ENCODE measurements at places on chromosomes 4 and X. TPM values are rescaled to one million over a fixed set of nuclear protein-coding genes. Genes with fewer than 3 reads are reported as not detected.

- no peak overlapping the region for H3K27ac ChIP-seq
- no peak overlapping the region for H3K4me3 ChIP-seq
- H3K27me3 ChIP-seq, result no peaks in the 10 kb centered on the region
- peaks cover 43% of the 10 kb centered on the region for H3K4me1 ChIP-seq
- DNase-seq, result no peak
Observed at GRCh38 chr4:158796370-158797140, 27.7 kb downstream of the FNIP2 start.

UCHL1 gene
- polyA plus RNA-seq, result 49.9 TPM

TMEM150C gene
- 5.6 TPM for polyA plus RNA-seq

- no peak overlapping the region for H3K4me3 ChIP-seq
- H3K27me3 ChIP-seq, result no peaks in the 10 kb centered on the region
- no peak for DNase-seq
- H3K4me1 ChIP-seq, result no peaks in the 10 kb centered on the region
- H3K36me3 ChIP-seq, result no peaks in the 10 kb centered on the region
Observed at GRCh38 chr4:181085557-181085956, 1157.6 kb upstream of the TENM3 start.

GRCh38 chr4:67048530-67048929 lies 496.8 kb downstream of the CENPC start:
- H3K27ac ChIP-seq, result no peak overlapping the region
- H3K36me3 ChIP-seq, result no peaks in the 10 kb centered on the region
- no peak for DNase-seq
- H3K27me3 ChIP-seq, result no peaks in the 10 kb centered on the region
- no peak overlapping the region for H3K4me3 ChIP-seq

F8A2 gene
- not detected for polyA plus RNA-seq

CENPVL2 gene
- not detected for polyA plus RNA-seq

- no peak for DNase-seq
- no peaks in the 10 kb centered on the region for H3K4me1 ChIP-seq
- H3K27me3 ChIP-seq, result no peaks in the 10 kb centered on the region
- no peaks in the 10 kb centered on the region for H3K36me3 ChIP-seq
- no peak overlapping the region for H3K4me3 ChIP-seq
- no peak overlapping the region for H3K27ac ChIP-seq
Observed at GRCh38 chr4:184349283-184350039, 124.9 kb downstream of the IRF2 start.

HOPX gene
- polyA plus RNA-seq, result 2.5 TPM

DNA sequence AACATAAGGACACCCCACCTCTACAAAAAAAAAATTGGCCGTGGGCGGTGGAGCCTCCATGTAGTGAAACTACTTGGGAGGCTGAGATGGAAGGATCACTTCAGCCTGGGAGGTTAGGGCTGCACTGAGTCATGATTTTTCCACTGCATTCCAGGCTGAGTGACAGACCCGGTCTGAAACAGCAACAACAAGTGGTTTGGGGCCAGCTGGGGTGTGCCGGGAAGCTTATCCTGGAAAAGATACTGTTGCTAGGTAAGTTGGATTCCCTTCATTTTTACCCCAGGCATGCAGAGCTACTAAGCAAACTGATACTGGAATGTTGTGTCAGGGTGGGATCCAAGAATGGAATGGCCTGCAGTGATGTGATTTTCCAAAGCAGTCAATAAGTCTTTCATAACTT lies 57.0 kb downstream of the XAGE2 start:
- no peak for DNase-seq
- no peaks in the 10 kb centered on the region for H3K4me1 ChIP-seq
- no peak overlapping the region for H3K4me3 ChIP-seq
- H3K27ac ChIP-seq, result no peak overlapping the region

PWWP3B gene
- under 0.01 TPM for polyA plus RNA-seq

DNA sequence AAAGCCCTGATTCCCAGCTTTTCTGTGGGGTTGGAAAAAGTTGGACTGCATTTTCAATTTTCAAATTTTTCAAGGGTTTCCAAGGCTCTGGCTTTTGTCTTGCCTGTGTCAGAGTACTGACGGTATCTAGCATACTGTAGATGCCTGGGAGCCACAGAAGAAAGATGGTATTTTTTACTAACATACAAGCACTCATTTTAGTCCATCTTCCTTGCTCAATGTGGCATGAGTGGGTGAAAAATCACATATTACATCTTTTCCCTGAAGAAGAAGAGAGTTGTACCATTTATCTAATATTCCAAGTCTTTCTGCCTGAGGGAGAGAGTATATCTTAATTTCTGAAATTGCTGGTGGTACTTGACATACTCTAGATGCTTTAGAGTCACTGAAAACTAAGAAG lies 738.6 kb upstream of the ADGRL3 start:
- H3K36me3 ChIP-seq, result no peaks in the 10 kb centered on the region
- no peak for DNase-seq
- no peak overlapping the region for H3K4me3 ChIP-seq
- no peaks in the 10 kb centered on the region for H3K27me3 ChIP-seq
- no peaks in the 10 kb centered on the region for H3K4me1 ChIP-seq

GRCh38 chr4:26074712-26075430 lies 160.9 kb downstream of the SMIM20 start:
- no peaks in the 10 kb centered on the region for H3K36me3 ChIP-seq
- no peaks in the 10 kb centered on the region for H3K27me3 ChIP-seq
- no peak for DNase-seq
- H3K4me1 ChIP-seq, result peaks cover 5% of the 10 kb centered on the region
- H3K27ac ChIP-seq, result no peak overlapping the region

DNA sequence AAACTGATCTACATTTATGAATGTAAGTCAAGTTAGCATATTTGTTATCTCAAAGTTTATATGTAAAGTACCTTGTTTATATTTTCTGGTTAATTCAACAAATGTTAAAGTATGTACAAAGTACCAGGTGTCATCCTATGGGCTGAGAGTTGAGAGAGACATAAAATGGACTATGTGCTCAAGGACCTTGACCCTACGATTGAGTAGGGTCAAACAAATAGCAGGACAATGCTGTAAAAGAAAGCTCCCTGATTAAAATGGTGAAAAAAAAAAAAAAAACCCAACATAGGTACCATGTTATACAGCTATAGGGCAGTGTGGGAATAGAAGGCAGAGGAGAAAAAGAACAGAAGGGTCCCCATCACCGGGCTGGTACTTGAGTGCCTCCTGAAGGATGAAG lies 123.4 kb downstream of the CDS1 start:
- no peaks in the 10 kb centered on the region for H3K4me1 ChIP-seq
- DNase-seq, result no peak
- H3K27ac ChIP-seq, result no peak overlapping the region

GRCh38 chr4:165470009-165470408 lies 91.2 kb downstream of the CPE start:
- H3K27ac ChIP-seq, result no peak overlapping the region
- DNase-seq, result no peak
- H3K36me3 ChIP-seq, result no peaks in the 10 kb centered on the region

DNA sequence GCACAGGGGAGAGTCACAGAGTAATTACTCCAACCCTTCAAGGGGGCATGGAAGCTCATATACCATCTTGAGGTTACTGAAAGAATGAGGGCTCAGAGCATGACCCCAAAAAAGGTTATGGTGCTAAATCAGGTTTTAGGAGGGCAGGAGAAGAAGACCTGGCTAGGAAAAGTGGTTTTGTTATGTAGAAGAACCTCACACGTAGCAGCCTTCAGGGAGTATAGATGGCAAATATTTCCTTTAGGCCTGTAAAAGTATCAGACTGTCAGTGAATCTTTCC lies 102.0 kb upstream of the PDE5A start:
- no peak for DNase-seq
- peaks cover 41% of the 10 kb centered on the region for H3K4me1 ChIP-seq
- peak overlapping the region; percentile 8 for H3K27ac ChIP-seq
- no peaks in the 10 kb centered on the region for H3K36me3 ChIP-seq
- H3K27me3 ChIP-seq, result no peaks in the 10 kb centered on the region

HSPA4L gene
- 0.69 TPM for polyA plus RNA-seq

DNA sequence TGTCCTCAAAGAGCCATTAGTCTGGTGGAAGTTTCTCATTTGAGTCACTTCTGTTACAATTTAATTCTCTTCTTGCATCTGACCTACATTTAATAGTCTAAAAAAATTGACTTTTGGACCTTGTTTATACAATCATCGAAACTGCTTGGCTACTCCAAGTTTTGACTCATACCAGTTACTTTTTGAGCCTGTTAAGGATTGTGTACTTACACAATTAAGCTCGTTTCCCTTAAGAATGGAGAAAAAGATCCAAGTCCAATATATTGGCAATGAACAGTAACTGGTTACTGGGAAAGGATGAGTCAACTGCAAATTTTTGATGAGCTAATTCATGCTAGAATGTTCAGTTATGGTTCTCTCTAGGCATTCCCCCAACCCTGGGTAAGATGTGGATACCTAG lies 58.2 kb downstream of the DCX start:
- H3K36me3 ChIP-seq, result no peaks in the 10 kb centered on the region
- H3K4me1 ChIP-seq, result peaks cover 7% of the 10 kb centered on the region
- no peak for DNase-seq
- no peak overlapping the region for H3K4me3 ChIP-seq
- no peak overlapping the region for H3K27ac ChIP-seq
- H3K27me3 ChIP-seq, result no peaks in the 10 kb centered on the region

SFRP2 gene
- 30.6 TPM for polyA plus RNA-seq

TEC gene
- polyA plus RNA-seq, result 1.2 TPM

Data from sigmoid colon (tissue), 7 donors.